ENCODE measurements at places on chromosomes 6 and 20.

DNA sequence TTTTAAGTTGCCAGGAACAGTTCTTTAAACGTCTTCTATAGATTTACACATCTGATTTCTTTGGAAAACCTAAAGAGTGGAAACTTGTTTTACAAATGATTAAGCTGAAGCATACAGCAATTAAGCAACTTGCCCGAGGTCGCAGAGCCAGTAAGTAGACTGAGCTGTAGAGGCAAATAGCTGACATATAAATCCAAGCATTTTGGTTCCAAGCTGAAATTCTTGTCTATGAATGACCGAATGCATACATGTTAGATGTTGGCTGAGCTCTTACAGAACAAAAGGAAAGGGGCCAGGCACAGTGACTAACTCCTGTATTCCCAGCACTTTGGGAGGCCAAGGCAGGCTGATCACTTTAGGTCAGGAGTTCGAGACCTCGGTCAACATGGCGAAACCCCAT lies 101.8 kb upstream of the SGK1 start:
- DNase-seq = no peak

DNA sequence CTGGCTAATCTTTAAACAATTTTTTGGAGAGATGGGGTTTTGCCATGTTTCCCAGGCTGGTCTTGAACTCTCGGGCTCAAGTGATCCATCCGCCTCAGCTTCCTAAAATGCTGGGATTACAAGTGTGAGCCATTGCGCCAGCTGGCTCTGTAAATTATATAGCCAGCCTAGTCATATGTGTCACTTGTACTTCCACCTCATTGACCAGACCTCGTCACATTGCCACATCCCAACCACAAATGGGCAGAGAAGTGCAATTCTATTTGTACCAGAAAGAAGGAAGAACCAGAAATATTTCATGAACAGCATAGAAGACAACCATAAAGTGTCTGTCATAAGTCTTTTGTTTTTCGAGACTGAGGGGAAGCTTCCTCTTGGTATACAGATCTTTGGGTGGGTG lies 304.9 kb upstream of the RNF24 start:
- no peak for DNase-seq

GRCh38 chr6:135179372-135179771 lies 1.7 kb upstream of the MYB start:
- DNase-seq = no peak

GRCh38 chr6:150263765-150264404 lies 104.9 kb upstream of the IYD start:
- DNase-seq = no peak

GRCh38 chr20:22752324-22752723 lies 168.0 kb upstream of the FOXA2 start:
- no peak for DNase-seq

DNA sequence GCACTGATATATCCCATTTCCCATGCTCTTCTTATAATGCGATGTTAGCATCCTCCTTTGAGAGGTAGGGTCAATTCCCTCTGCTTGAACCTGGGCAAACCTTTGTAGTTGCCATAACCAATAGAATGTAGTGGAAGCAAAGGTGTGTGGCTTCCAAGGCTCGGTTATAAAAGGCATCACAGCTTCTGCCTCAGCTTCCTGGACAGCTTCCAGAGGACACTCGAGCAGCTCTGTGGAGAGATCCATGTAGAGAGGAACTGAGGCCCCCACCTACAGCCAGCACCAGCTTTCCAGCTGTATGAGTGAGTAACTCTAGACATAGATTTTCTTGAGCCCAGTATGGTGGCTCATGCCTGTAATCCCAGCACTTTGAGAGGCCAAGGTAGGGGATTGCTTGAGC lies 36.7 kb downstream of the FGD2 start:
- DNase-seq = no peak

DNA sequence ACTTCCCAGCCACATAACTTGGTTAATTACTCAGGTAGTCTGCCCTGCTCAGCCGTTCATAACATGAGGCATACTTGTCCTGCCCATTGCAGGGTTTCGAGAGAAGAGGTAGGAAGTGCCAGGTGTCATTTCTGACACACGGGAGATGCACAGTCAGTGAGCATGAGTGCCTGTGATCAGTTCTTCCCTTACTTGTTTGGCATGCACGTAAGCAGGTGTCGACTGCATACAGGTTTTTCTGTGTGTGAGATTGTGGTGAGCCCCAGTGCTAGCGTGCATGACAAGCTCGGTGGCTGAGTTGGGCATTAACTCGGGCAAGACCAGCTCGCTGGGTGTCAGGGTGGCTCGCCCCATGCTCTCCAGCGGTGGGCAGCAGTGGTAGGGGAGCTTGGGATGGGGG lies 51.2 kb upstream of the SLC22A1 start:
- DNase-seq = no peak

GRCh38 chr6:114142258-114142657 lies 171.3 kb upstream of the HDAC2 start:
- DNase-seq = peak; percentile 20

DNA sequence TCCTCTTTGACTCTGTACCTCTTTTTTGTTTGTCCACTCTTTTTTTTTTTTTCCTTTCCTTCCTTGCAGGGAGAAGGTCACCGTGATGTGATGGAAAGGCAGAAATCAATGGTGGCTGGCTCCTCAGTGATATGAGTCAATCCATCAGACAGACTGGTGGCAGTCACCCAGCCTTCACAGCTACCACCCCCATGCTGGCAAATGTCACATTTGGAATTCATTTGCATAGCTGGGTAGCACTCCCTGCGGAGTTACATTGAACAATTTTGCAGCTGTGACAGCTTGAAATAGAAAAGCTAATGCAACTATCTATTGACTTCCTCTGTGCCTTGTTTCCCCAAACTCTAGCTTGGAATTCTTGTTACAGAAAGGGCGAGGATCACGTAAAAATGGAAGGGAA lies 668.4 kb downstream of the C6orf118 start:
- DNase-seq = no peak

GRCh38 chr6:39902786-39903465 lies 31.3 kb downstream of the MOCS1 start:
- DNase-seq = no peak

DNA sequence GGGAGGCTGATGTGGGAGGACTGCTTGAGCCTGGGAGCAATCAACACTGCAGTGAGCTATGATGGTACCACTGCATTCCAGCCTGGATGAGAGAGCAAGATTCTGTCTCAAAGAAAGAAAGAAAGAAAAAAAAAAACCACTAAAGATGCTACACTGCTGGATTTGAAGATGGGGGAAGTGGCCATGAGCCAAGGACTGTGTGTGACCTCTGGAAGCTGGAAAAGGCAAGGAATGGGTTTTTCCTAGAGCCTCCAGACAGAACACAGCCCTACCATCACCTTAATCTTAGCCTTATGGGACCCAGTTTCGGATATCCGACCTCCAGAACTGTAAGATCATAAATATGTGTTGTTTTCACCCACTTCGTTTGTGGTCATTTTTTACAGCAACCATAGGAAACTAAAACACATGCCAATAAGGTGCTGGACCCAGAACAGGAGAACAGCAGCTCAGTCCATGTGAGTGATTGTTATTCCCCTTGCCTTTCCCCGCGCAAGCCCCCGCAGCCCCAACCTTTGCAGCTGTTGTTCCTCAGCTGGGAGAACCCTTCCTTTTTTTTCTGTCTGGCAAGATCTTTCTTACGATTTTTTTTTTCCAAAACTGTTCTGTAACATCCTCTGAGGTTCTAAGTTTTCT lies 11.1 kb upstream of the VAPB start:
- no peak for DNase-seq

GRCh38 chr6:125303512-125303854 lies 1.7 kb upstream of the HDDC2 start:
- DNase-seq = no peak

DNA sequence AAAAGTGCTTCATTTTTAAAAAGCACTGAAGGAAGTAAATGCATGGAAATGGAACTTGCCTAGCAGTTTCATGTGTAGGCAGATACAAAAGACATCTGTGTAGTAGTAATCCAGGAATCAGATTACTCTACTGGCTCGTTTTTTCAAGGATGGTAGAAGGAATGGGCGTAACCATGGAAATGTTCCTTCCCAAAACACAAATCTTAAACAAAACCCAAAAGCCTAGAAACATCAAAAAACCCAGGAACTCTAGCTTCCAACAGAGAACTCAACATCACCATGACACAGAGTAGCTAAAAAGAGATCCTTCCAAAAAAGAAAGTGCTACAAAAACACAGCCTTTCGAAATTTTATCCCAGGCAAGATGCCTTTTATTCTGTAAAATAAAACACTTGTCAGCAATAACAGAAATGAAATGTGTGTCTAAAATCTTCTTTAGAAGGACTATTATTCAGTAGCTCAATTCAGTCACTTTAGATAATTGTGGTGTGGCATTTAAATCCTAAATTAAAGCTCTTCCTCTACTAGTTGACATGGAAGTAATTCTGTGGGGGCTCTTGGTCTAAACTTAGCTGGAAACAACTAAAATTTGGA lies 81.7 kb downstream of the FAM217A start:
- no peak for DNase-seq

GRCh38 chr6:100266494-100267401 lies 198.0 kb downstream of the SIM1 start:
- no peak for DNase-seq

DNA sequence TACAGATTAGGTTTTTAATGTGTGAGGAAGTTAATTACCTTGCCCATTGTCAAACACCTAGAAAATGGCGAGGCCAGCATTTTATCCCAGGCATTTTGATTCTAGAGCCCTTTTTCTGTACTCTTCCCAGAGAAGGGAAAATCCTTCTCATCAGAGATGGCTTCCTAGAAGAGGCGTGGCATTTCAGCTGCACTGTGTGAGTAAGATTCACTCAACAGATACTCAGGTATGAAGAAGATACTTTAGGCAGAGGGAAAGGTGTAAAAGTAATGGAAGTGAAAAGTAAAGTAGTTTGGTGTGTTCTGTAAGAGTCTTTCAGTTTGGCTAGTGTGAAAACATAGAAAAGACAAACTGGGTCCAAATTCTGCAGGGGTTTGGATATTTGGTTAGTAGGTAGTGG lies 113.8 kb downstream of the MAP3K4 start:
- DNase-seq = no peak

DNA sequence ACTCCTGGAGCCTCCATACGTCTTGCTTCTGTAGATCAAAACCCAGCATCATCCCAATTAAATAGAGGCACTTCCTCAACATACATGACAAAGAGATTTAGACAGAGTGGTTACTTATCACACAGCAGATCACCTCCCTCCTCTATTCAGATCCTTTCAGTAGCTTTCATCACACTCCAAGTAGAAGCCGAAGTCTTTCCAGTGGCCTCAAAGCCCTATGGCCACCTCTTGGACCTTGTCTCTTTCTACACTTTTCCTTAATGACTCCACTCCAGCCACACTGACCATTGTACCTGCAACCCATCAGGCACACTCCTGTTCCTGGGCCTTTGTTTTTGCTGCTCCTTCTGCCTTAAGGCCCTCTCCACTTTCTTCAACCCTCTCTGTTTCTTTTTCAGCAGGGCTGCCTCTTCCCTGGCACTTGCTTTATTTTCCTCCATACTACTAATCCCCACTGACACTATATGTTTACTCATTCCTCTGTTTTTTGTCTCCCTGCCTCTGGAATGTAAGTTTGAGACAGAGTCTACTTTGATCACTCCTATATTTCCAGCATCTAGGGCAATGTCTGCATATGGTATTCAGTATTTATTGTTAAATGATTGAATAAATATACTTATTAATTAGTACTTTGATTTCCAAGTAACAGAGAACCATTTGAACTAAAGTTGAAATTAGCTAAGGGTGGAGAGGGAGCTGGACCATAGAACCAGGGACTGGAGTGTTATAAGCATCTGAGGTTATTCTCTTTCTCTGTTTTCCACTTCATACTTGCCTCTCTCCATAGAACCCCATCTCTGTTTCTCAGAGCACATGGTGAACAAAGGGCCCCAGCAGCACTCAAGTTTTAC lies 43.4 kb upstream of the TRAM2 start:
- no peak for DNase-seq

DNA sequence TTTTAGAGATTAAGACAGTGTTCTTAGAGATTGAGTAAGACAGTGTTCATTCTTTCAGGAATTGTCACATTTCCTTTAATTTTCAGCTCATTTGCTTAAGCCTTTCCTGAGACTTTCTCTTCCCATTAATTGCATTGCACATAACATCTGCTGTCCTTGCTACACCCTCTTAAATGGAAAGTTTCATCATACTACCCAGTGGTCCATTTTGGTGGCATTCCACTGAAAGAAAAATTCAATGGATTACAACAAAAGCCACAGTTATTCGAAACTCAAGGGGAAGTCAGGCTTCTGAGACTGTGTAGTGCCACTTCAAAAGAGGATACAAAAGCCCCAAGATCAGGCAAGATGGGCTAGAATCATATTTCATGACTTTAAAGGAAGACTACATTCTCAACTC lies 64.0 kb downstream of the RSPO3 start:
- no peak for DNase-seq

- DNase-seq = peak; percentile 44
Observed at GRCh38 chr6:408599-409102, 17.1 kb downstream of the IRF4 start.

GRCh38 chr6:108588586-108588985 lies 27.9 kb downstream of the FOXO3 start:
- DNase-seq = no peak

- DNase-seq = no peak
Observed at GRCh38 chr20:41425180-41425884, 58.7 kb upstream of the EMILIN3 start.

DNA sequence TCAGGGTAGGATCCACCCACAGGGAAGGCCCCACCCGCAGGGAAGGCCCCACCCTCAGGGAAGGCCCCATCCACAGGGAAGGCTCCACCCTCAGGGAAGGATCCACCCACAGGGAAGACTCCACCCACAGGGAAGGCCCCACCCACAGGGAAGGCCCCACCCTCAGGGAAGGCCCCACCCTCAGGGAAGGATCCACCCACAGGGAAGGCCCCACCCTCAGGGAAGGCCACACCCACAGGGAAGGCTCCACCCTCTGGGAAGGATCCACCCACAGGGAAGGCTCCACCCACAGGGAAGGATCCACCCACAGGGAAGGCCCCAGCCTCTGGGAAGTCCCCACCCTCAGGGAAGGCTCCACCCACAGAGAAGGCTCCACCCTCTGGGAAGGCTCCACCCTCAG lies 40.5 kb downstream of the KCNQ2 start:
- peak; percentile 55 for DNase-seq

DNA sequence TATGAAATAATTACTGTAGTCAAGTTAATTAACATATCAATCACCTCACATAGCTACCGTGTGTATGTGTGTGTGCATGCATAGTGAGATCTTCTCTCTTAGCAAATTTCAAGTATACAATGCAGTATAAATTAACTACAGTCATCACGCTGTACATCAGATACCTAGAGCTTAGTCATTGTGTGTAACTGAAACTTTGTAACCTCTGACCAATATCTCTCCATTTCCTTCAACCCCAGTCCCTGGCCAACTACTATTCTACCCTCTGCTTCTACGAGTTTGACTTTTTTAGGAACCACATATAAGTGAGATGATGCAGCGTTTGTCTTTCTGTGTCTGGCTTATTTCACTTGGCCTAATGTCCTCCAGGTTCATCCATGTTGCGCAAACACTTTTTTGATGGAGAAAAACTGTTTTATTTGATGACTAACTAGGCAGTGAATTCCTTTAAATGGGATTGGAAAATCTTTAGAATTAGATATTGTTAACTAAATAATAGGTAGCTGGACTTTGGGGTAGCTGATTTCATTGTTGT lies 459.5 kb downstream of the DHX35 start:
- DNase-seq = no peak

- no peak for DNase-seq
Observed at GRCh38 chr6:548091-548490, 108.8 kb downstream of the HUS1B start.

- no peak for DNase-seq
Observed at GRCh38 chr6:83978324-83978734, 55.2 kb upstream of the MRAP2 start.
